Activated T-helper 2 cell treated with anti-CD3 and anti-CD28 coated beads, Interferon-gamma antibody, Interleukin-2, Interleukin-4, amounts not matched to agents 10 μg/mL and 5 μg/mL and 100 μg/mL, durations not matched to agents 14 hours and 24 hours and 36 hours (primary cell): ENCODE measurements at places on chromosomes 2 and 18. TPM values are rescaled to one million over a fixed set of nuclear protein-coding genes. Genes with fewer than 3 reads are reported as not detected.

DNA sequence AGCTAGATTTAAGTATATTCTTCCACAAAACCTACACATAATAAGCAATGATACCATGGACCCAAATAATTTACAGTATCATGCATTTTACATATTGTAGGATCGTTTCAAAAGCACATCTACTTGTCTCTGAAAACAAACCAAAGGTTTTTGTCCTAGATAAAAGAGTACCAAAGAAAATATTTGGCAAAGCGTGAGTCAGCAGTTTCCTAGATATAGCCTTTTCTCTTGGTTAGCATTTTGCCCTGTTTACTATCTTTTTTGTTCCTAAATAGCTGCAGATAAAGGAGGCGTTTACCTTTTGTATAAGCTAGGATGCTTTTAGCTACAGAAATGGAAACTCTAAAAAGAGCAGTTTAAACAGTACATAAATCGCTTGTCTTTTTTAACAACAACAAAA, 305.8 kb upstream of the GULP1 start:
- peaks cover 19% of the 10 kb centered on the region for H3K4me1 ChIP-seq
- no peak overlapping the region for H3K27ac ChIP-seq
- no peaks in the 10 kb centered on the region for H3K27me3 ChIP-seq
- no peak for DNase-seq
- no peaks in the 10 kb centered on the region for H3K36me3 ChIP-seq

- DNase-seq: no peak
- no peak overlapping the region for H3K4me3 ChIP-seq
- peaks cover 3% of the 10 kb centered on the region for H3K4me1 ChIP-seq
Observed at GRCh38 chr2:196380575-196380974, 209.2 kb upstream of the STK17B start.

DNA sequence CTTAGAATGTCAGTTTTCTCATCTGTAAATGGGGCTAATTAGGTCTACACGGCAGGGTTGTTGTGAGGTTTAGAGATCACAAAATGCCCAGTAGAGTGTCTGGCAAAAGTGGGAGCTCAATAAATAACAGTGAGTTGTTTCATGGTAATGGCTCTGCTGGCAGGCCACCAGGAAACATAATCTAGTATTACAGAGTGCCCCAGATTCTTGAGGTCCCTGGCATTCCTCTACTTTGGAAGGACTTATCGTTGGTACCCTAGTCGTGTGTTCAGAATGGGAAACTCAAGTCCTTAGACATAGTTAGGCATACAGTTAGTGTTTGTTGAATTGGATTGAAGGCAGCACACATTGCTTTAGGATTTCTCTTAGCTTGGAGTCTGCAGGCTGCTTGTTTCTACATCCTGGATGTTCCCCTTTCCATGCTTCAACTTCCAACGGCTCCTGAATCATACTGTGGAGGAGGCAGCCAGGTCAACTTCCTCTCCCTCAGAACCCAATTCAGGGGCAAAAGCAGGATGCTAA, 161.5 kb upstream of the FOSL2 start:
- no peak overlapping the region for H3K27ac ChIP-seq
- H3K27me3 ChIP-seq: no peaks in the 10 kb centered on the region
- peaks cover 6% of the 10 kb centered on the region for H3K36me3 ChIP-seq
- H3K4me3 ChIP-seq: no peak overlapping the region

GRCh38 chr2:63506320-63506719, 82.0 kb downstream of the WDPCP start:
- H3K27ac ChIP-seq: peak overlapping the region; percentile 32
- H3K4me3 ChIP-seq: no peak overlapping the region
- no peaks in the 10 kb centered on the region for H3K27me3 ChIP-seq
- no peaks in the 10 kb centered on the region for H3K36me3 ChIP-seq
- H3K4me1 ChIP-seq: peaks cover 9% of the 10 kb centered on the region

DNA sequence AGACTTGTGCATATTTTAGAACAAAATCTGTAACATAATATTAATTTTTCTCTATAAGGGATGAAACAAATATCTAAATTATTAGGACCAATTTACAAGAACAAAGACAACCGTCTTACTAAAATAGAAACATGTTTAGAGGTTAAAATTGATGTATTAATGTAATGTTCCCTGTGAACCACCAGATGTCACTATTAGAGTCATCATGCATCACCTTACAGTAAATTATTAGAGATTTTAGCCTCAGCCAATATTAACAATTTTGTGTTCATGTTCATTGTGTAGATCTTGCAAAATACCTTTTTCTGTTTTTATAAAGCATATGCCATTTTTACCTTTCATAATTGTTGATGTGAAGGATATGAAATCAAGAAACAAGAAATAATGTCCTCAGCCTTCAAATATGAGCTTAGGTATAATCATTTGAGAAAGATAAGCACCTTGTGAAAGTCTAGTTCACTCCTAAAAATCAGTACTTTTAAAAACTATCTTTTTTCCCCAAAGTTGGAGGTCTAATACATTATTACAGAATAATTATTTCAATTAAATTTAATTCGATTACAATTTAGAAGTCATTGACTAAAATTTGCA, 344.3 kb upstream of the KCNH7 start:
- no peak for DNase-seq

DNA sequence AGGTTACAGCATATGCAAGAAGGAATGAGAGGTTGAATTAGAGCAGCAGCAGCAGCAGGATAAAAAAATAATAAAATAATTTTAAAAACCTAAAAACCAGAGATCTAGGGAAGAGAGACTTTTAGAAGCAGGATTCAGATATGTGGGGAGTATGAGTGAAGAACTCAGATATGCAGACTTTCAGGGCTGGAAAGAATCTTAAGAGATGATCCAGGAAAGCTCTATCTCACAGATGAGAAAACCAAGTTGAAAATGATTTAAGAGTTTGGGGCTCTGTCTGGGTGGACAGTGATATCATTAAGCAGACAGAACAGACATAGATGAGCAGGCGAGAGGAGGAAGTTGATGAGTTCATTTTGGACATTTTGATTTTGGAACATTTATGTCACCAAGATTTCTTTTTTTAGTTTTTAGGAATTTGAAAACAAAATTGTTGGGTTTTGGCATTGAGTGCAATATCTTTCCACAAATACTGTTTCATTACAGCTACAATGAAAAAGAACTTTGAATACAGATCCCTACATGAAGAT, 31.8 kb downstream of the BCL2 start:
- H3K27me3 ChIP-seq: no peaks in the 10 kb centered on the region
- H3K36me3 ChIP-seq: peaks cover 36% of the 10 kb centered on the region
- H3K4me1 ChIP-seq: peaks cover 55% of the 10 kb centered on the region

GRCh38 chr2:204824751-204825453, 279.6 kb downstream of the PARD3B start:
- H3K4me1 ChIP-seq: no peaks in the 10 kb centered on the region
- H3K27ac ChIP-seq: no peak overlapping the region
- H3K4me3 ChIP-seq: no peak overlapping the region
- H3K27me3 ChIP-seq: peaks cover 25% of the 10 kb centered on the region

DNA sequence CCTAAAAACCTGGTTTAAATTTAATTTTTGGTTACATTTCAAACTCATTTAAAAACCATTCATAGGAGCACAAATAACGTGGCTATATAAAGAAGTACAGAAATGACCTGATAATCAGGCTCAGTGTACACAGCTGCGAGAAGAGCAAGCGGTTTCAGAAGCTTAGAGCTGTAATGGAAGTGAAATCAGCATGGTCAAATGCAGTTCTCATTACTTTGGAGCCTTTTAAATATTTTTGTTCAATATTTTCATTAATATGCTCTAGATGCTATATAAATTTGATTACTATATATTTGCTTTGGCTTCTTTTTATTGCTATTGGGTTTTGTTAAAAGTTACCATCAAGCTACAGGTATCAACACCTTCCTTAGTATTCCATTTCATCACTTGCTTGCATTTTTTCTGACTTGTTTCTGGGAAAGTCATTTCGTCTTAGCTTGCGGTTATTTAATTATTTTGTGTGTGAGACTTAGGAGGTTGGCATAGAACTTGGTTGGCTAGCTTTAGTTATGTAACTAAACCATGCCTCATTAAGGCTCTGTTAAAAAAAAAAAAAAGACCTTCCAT, 58.7 kb downstream of the AFTPH start:
- no peak overlapping the region for H3K4me3 ChIP-seq
- peaks cover 11% of the 10 kb centered on the region for H3K4me1 ChIP-seq
- H3K27ac ChIP-seq: no peak overlapping the region
- peaks cover 34% of the 10 kb centered on the region for H3K36me3 ChIP-seq
- DNase-seq: no peak
- H3K27me3 ChIP-seq: no peaks in the 10 kb centered on the region

GRCh38 chr2:1567556-1568344, 154.5 kb downstream of the TPO start:
- no peak overlapping the region for H3K27ac ChIP-seq
- no peaks in the 10 kb centered on the region for H3K36me3 ChIP-seq
- no peak for DNase-seq
- peaks cover 5% of the 10 kb centered on the region for H3K4me1 ChIP-seq
- H3K27me3 ChIP-seq: no peaks in the 10 kb centered on the region

- H3K4me1 ChIP-seq: no peaks in the 10 kb centered on the region
- no peak overlapping the region for H3K4me3 ChIP-seq
- H3K27ac ChIP-seq: no peak overlapping the region
- peaks cover 23% of the 10 kb centered on the region for H3K27me3 ChIP-seq
- no peaks in the 10 kb centered on the region for H3K36me3 ChIP-seq
Observed at GRCh38 chr2:42026272-42026671, 21.5 kb upstream of the PKDCC start.

- peaks cover 45% of the 10 kb centered on the region for H3K36me3 ChIP-seq
- no peak for DNase-seq
- no peaks in the 10 kb centered on the region for H3K27me3 ChIP-seq
- H3K4me3 ChIP-seq: no peak overlapping the region
- no peaks in the 10 kb centered on the region for H3K4me1 ChIP-seq
Observed at GRCh38 chr18:12336171-12336613, 28.2 kb downstream of the TUBB6 start.

DNA sequence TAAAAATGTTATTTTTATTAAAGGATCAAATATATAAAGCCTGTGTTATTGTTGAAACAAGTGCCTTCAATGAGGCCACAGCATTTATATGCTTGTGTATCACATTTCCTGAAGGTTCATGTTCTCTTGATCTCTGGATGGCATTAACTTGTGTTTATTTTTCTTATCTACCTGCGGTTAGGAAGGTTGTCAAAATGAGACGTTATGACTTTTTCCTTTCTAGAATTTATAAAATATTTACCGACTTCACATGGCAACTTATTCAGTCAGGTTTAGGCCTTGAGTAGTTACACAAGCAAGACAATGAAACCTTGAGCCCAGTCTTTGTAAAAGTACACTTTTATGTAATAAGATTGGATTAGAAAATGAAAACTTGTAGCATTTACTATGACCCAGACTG, 196.4 kb upstream of the ACVR2A start:
- no peak overlapping the region for H3K4me3 ChIP-seq
- H3K27me3 ChIP-seq: peaks cover 4% of the 10 kb centered on the region
- DNase-seq: no peak
- H3K36me3 ChIP-seq: no peaks in the 10 kb centered on the region
- no peak overlapping the region for H3K27ac ChIP-seq

- H3K27me3 ChIP-seq: no peaks in the 10 kb centered on the region
- no peak overlapping the region for H3K4me3 ChIP-seq
- no peaks in the 10 kb centered on the region for H3K4me1 ChIP-seq
- H3K27ac ChIP-seq: no peak overlapping the region
- no peak for DNase-seq
- no peaks in the 10 kb centered on the region for H3K36me3 ChIP-seq
Observed at GRCh38 chr2:71303849-71304248, 27.7 kb upstream of the ZNF638 start.

DNA sequence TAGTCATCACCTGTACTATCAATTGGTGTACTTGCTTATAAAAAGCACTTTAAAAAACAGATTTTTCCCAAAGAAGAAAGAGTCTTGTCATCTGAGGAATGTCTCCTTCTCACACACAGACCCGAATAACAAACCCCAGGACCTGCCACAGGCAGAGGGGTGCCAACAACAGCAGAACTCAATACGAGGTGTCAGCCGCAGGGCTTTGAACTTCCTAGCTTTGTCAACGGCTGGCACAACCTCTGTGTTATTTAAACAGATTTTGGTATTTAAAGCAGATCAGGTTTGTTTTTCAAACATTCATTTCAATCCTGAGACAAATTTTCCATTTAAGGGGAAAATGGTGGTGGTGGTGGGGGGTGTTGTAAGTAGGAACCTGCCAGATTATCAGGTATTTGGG, 138.4 kb upstream of the RIOK3 start:
- no peak overlapping the region for H3K27ac ChIP-seq
- peaks cover 10% of the 10 kb centered on the region for H3K36me3 ChIP-seq
- DNase-seq: no peak
- H3K27me3 ChIP-seq: no peaks in the 10 kb centered on the region
- H3K4me1 ChIP-seq: peaks cover 48% of the 10 kb centered on the region

GRCh38 chr2:60432035-60432601, 121.3 kb downstream of the BCL11A start:
- H3K4me3 ChIP-seq: no peak overlapping the region
- no peak for DNase-seq
- H3K27me3 ChIP-seq: no peaks in the 10 kb centered on the region

- no peaks in the 10 kb centered on the region for H3K36me3 ChIP-seq
- H3K4me1 ChIP-seq: no peaks in the 10 kb centered on the region
- H3K27ac ChIP-seq: no peak overlapping the region
- H3K27me3 ChIP-seq: peaks cover 2% of the 10 kb centered on the region
- DNase-seq: no peak
Observed at GRCh38 chr2:26300234-26300925, 45.6 kb upstream of the SELENOI start.

The MYO3B gene
- total RNA-seq: 13.7 and 14.4 TPM in 2 replicates

The SDC1 gene
- total RNA-seq: 0.59 and 0.62 TPM in 2 replicates

The CCDC141 gene
- total RNA-seq: 3.6 and 4.2 TPM in 2 replicates
